ENCODE measurements at places on chromosomes 1 and 21.

- no peak overlapping the region for H3K27ac ChIP-seq
- H3K4me3 ChIP-seq, result no peak overlapping the region
- H3K36me3 ChIP-seq, result no peaks in the 10 kb centered on the region
- no peak for DNase-seq
These were observed 177.9 kb downstream of the NR5A2 start for GRCh38 chr1:200205216-200205995.

GRCh38 chr1:207021139-207021861, 11.3 kb downstream of the C1orf116 start:
- H3K27me3 ChIP-seq, result peaks cover 23% of the 10 kb centered on the region
- H3K36me3 ChIP-seq, result no peaks in the 10 kb centered on the region
- no peak overlapping the region for H3K4me3 ChIP-seq
- peaks cover 8% of the 10 kb centered on the region for H3K4me1 ChIP-seq
- no peak for DNase-seq

- no peaks in the 10 kb centered on the region for H3K27me3 ChIP-seq
- no peak overlapping the region for H3K27ac ChIP-seq
- peaks cover 2% of the 10 kb centered on the region for H3K4me1 ChIP-seq
- no peak overlapping the region for H3K4me3 ChIP-seq
These were observed 42.0 kb downstream of the PCSK9 start for GRCh38 chr1:55081188-55081904.

- H3K27me3 ChIP-seq, result no peaks in the 10 kb centered on the region
- H3K36me3 ChIP-seq, result no peaks in the 10 kb centered on the region
- H3K27ac ChIP-seq, result no peak overlapping the region
- no peak overlapping the region for H3K4me3 ChIP-seq
These were observed 23.2 kb upstream of the LRP8 start for GRCh38 chr1:53350853-53351767.

DNA sequence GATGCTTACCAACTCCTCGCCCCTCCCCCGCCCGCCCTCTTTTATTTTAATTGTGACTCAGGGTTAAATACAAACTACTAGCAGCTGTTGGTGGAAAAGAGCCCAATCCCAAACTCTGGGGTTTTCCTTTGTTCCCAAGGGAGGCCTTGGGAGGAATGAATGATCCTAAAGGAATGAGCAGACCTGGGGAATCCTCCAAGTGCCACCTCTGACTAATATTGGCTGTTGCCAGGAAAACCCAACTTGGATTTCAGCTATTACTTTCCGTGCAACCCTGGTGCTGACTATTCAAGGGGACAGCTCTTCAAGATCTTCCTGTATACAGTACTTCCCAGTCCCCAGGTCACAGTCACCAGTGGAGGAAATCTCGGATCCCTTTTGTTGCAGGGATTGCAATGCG, 1.3 kb upstream of the S100A10 start:
- H3K4me1 ChIP-seq, result peaks cover 17% of the 10 kb centered on the region
- H3K27ac ChIP-seq, result no peak overlapping the region
- peak; percentile 64 for DNase-seq
- H3K36me3 ChIP-seq, result peaks cover 6% of the 10 kb centered on the region
- peak overlapping the region; percentile 48 for H3K4me3 ChIP-seq

DNA sequence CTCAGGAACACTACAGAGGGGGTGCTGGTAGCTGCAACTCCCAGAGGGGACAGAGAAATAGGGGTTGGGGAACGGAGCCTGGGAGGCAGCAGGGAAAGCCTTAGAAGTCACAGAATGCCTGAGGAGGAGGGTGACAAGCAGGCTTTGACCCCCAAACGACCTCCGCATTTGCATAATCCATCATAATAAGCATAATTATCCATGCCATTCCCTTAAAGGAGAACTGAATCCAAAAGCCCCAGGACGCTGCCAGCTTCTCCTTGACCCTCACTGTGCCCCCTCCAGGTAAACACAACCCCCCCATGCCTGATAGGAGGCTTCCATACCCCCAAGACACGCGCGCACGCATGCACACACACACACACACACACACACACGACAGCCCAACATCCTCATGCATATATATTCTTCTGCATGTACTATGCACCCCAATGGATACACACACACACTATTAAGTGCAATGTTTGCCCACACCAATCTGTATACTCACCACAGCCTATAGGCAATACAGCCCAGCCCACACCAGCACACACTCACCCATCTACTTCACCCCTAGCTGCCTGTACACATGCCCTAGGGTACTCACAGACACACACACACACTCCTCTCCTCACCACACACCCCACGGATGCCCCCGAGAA, 27.8 kb downstream of the SDC3 start:
- H3K27ac ChIP-seq, result no peak overlapping the region
- no peak overlapping the region for H3K4me3 ChIP-seq
- H3K36me3 ChIP-seq, result no peaks in the 10 kb centered on the region
- DNase-seq, result no peak
- no peaks in the 10 kb centered on the region for H3K4me1 ChIP-seq

GRCh38 chr21:27734146-27734545, 767.3 kb upstream of the ADAMTS5 start:
- no peaks in the 10 kb centered on the region for H3K4me1 ChIP-seq
- no peak overlapping the region for H3K27ac ChIP-seq
- no peak for DNase-seq
- no peaks in the 10 kb centered on the region for H3K36me3 ChIP-seq
- no peaks in the 10 kb centered on the region for H3K27me3 ChIP-seq

DNA sequence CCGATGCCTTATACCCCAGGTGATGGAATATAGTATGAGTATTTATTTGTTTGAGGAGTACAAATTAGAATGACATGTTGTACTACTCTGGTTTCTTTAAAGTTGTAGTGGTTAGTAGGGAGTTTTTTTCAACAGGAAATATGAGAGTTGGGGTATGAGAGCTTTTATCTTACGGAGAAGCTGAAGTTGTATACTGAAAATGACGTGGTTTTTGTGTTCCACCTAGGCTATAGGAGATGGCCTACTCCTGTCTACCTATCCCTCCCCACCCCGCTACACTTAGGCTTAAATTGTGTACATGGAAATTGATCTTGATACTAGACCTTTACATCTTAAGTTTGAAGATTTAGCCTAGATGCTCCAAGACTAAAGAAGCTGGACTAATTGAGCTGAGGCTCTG, 6.8 kb upstream of the HAX1 start:
- H3K36me3 ChIP-seq, result peaks cover 83% of the 10 kb centered on the region
- no peaks in the 10 kb centered on the region for H3K27me3 ChIP-seq

DNA sequence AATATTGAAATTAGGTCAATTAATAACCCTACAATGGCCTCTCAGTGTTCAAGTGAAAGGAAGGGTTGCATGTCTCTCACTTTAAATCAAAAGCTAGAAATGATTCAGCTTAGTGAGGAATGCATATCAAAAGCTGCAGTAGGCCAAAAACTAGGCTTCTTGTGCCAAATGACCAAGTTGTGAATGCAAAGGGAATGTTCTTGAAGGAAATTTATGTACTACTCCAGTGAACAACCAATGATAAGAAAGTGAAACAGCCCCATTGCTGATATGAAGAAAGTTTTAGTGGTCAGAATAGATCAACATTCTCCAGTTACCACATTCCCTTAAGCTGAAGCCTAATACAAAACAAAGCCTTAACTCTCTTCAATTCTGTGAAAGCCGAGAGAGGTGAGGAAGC, 10.0 kb downstream of the MAEL start:
- no peak for DNase-seq
- no peak overlapping the region for H3K27ac ChIP-seq
- H3K4me1 ChIP-seq, result no peaks in the 10 kb centered on the region
- no peak overlapping the region for H3K4me3 ChIP-seq
- H3K36me3 ChIP-seq, result no peaks in the 10 kb centered on the region

GRCh38 chr1:234119431-234119830, 215.0 kb downstream of the SLC35F3 start:
- H3K27me3 ChIP-seq, result no peaks in the 10 kb centered on the region
- H3K4me1 ChIP-seq, result peaks cover 3% of the 10 kb centered on the region
- H3K27ac ChIP-seq, result no peak overlapping the region
- no peak for DNase-seq
- no peak overlapping the region for H3K4me3 ChIP-seq
- no peaks in the 10 kb centered on the region for H3K36me3 ChIP-seq

DNA sequence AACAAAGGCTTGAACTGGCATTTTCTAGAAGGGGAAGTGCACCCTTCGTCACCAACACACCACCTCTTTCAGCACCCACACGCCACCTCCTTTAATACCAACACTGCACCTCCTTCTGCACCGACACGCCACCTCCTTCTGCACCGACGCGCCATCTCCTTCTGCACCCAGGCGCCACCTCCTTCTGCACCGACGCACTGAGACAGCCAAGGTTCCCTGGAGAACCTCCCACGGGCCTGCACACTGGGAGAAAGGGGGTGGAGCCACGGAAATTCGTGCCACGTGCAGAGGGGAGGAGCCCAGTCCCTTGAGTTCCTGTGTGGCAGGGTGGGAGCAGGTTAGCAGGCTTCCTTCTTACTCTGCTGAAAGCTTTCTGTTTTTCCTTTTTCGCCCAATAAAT, 327.9 kb upstream of the C1orf174 start:
- no peaks in the 10 kb centered on the region for H3K27me3 ChIP-seq
- DNase-seq, result no peak
- no peaks in the 10 kb centered on the region for H3K36me3 ChIP-seq
- no peak overlapping the region for H3K27ac ChIP-seq
- H3K4me3 ChIP-seq, result no peak overlapping the region

DNA sequence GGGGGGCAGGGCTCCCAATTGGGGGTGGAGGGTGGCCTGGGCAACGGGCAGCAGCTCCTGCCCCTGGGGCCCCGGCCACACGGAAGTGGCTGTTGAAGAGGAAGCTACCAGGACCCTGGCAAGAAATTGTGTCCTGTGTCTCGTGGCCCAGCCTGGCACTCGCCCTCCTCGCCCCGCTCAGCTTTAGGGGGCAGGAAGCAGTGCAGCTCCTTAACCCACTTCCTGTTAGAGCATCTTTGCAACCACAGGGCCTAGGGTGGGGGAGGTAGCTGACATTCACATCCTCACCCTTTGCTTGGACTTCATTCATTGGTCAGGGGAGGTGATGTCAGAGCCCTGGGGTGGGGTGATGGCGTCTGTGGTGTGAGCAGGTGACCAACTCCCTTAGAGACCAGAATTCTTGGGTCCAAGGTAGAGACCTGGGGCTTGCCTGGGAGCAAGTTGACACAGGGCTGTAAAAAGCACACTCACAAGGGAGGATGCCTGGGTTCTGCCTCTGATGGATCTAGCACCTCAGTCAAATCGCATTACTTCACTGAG, at the start of gene ARHGAP30:
ARHGAP30 (minus strand) TSS at position 161 of the 540 bp plus-strand sequence. CDS start 267 bp downstream, outside the sequence.
- no peaks in the 10 kb centered on the region for H3K27me3 ChIP-seq
- peak; percentile 70 for DNase-seq
- H3K27ac ChIP-seq, result no peak within 1 kb of the TSS
- H3K4me3 ChIP-seq, result no peak within 1 kb of the TSS
- no peaks in the 10 kb centered on the region for H3K36me3 ChIP-seq

DNA sequence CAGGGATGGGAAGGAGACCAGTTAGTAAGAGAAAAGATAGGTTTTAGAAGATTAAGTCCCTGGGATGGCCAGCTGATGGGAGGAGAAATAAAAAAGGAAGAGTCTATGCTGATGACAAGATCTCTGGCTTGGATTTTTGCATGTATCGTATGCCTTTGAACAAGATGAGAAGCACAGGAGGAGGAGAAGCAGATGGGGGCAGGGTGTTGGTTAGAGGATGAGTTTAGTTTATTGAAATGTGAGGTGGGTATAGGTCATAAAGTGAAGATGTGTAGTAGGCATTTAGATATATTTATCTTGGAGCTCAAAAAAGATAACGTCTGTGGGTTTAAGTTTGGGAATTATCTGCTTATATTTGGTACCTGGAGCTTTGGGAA, 1.4 kb downstream of the TIPRL start:
- no peaks in the 10 kb centered on the region for H3K27me3 ChIP-seq
- H3K27ac ChIP-seq, result no peak overlapping the region
- peaks cover 6% of the 10 kb centered on the region for H3K36me3 ChIP-seq
- H3K4me3 ChIP-seq, result peak overlapping the region; percentile 98
- H3K4me1 ChIP-seq, result peaks cover 3% of the 10 kb centered on the region

DNA sequence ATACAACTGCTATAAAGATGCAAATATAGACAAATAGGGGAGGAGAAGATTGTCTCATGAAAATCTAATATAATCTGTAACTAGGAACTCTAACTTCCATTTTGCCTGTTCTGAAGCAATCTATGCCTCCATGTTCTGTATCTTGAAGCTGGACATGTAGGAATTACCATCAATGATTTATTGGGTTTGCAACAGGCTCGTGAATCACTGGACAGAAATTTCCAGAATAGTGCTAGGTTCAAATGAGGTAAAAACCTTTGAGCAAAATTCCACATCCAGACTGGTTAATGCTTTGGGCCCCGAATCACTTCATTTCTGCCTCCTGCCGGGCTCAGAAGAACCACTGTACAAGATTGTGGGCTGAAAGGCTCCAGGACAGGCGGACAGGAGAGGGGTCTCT, 110.7 kb upstream of the CTTNBP2NL start:
- no peaks in the 10 kb centered on the region for H3K4me1 ChIP-seq
- peak overlapping the region; percentile 79 for H3K27ac ChIP-seq
- peaks cover 13% of the 10 kb centered on the region for H3K27me3 ChIP-seq
- DNase-seq, result no peak
- H3K4me3 ChIP-seq, result no peak overlapping the region

GRCh38 chr21:36628761-36629460, 70.0 kb upstream of the SIM2 start:
- no peak for DNase-seq
- no peak overlapping the region for H3K4me3 ChIP-seq
- peaks cover 34% of the 10 kb centered on the region for H3K27me3 ChIP-seq
- H3K36me3 ChIP-seq, result no peaks in the 10 kb centered on the region

GRCh38 chr1:68600049-68600661, 103.3 kb upstream of the DEPDC1 start:
- no peaks in the 10 kb centered on the region for H3K36me3 ChIP-seq
- no peaks in the 10 kb centered on the region for H3K27me3 ChIP-seq
- H3K4me3 ChIP-seq, result no peak overlapping the region
- no peak overlapping the region for H3K27ac ChIP-seq
- peak; percentile 57 for DNase-seq

DNA sequence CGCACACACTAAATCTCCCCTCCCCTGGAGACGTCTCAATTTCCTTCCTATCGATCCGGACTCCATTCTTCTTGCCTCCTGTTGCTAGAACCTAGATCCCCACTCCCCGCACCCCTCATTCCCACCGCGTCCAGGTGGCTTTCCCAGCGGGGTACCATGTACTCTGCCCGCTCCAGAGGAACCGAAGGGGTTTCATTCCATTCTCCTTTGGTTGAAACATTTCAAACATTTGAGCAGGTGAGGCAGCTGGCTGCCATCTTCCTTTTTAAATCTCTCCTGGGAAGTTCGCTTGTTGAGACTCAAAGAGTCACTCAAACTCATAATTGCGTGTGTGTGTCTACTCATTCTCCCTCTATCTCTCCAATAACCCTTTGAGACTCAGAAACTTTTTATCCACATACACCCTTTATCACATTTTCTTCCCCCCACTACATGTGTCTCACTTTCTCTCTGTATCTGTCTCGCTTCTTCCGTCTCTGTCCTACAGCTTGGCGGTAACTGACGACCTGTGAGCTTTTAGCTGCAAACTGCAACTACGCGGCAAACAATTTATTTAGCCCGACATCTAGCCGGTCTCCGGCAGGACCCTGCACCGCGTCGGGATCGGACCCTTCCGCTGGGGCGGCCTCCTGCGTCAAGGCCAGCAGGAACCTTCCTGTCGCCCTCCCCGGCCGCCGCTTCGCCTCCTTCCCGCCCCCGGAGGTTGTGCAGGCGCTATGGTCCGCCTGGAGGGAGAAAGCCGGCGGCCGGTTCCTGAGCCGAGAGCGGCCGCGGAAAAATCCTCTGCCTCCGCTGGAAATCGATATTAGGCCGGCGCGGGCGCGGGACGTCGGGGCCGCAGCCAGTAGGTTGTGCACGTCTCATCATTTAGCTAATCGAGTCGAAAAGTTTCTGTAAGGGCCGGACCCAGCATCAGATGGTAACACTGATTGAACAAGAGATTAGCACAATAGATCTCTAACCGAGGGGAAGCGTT, 3.0 kb upstream of the FOXD3 start:
- H3K4me1 ChIP-seq, result peaks cover 5% of the 10 kb centered on the region
- DNase-seq, result peak; percentile 81
- peak overlapping the region; percentile 54 for H3K4me3 ChIP-seq
- H3K27ac ChIP-seq, result no peak overlapping the region
- H3K27me3 ChIP-seq, result peaks cover 88% of the 10 kb centered on the region

Data from endodermal cell (in vitro differentiated cells).